GOT3 (cell line): ENCODE measurements at places on chromosomes 11 and 22.

DNA sequence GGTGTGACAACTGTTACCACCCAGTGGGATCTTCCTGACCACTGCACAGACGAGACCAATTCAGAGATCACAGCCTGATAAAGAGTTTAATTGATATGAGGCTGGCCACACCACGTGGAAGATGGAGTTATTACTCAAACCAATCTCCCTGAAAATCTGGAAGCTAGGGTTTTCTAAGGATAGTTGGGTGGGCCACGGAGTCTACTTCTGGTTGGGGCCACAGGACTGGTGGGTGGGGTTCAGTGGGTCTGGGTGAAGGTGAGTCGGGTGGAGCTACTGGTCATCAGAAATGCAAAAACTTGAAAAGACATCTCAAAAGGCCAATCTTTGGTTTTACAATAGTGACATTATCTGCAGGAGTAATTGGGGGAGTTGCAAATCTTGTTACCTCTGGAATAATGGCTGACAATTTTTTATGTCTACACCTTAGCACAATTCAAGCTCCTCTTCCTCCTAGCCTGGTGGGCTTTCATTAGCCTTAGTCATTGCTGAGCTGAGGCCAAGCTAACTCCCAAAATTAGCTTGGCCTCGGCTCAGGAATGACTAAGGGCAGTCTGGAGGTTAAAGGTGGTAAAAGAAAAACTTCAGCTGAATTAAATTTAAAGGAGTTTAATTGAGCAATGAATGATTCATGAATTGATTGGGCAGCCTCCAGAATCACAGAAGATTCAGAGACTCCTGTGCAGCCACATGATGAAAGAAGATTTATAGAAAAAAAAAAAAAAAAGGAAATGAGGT lies 13.1 kb downstream of the C11orf96 start:
- DNase-seq, result no peak

DNA sequence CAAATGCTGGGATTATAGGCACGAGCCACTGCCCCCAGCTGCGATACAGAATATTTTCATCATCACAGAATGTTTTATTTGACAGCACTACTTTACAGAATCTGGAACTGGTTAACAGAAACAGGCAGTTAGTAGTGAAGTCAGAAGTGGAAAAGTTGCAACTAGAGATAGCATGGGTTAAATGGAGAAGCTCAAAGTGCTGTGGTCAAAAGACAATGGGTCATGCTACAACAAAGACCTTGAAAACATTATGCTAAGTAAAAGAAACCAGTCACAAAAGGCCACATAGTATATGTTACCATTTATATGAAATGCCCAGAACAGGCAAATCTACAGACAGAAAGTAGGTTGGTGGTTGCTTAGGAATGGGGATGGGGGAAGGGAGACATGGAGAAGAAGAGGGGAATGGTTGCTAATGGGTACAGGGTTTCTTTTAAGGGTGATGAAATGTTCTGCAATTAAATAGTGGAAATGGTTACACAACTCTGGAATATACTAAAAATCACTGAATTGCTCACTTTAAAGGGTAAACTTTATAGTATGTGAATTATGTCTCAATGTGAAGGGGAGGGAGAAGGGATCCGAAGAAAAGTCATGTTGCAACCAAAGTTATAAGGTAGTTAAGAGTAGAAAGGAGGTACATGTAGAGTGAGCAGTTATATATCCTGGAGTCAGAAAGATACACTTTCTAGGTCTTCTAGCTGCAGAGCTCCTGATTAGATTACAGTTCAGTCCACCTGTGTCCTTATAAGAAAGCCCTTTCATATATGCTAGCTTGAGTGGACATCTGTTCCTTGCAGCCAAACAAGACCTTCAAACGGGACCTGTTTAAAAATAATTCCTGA lies 46.3 kb upstream of the RAPSN start:
- DNase-seq, result no peak

DNA sequence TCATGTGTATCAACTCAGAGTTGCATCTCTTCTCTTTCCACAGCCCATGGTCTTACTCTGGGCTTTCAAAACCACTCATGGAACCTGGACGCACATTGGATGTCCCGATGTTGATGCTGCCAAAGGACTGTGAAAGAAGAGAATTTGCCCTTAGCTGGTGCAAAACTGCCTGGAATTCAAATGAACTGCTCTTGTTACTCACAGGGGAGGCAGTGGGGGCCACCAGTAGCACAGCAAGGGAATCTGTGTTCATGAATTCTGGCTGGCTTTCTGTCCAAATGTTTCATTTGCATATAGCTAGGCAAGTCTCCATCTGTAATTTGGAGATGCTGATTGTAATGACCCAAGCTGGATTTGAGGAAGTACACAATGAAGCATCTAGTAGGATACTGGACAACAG lies 24.9 kb downstream of the LMO2 start:
- DNase-seq, result no peak

DNA sequence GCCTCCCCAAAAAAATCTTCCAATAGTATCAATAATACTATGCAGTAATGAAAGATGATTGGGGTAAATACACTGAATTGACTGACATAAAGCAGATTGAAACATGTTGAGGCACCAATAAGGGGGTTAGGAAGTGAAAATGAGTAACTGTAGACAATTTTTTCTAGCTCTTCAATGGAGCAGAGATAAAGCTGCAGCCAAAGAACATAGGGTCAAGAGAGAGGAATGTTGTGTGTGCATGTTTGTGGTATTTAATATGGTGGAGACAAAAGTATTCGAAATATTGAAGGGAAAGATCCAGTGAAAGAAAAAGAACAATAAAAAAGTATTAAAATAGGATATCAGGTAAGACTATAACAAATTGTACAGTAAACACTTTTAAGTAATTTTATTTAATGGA lies 450.0 kb upstream of the CCDC179 start:
- DNase-seq, result no peak

DNA sequence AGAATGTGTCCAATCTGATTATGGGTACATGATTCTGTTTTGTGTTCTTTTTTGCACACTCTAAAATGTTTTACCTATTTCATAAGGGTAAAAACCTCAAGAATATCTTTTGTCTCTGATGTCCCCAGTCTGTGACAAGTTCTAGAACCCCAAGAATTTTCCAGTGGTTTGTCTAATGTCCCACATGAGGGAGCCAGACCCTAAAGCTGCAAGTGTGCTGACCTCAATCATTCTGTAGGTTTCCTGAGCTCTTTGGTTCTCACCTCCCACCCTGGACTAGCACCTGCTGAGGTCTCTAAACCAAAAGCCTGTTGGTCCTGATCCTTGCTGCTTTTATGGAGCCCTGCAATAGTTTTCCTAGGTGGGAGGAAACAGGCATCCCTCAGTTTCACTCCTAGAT lies 149.8 kb upstream of the MPPED2 start:
- DNase-seq, result no peak

GRCh38 chr11:123384116-123384515 lies 46.0 kb upstream of the GRAMD1B start:
- no peak for DNase-seq

DNA sequence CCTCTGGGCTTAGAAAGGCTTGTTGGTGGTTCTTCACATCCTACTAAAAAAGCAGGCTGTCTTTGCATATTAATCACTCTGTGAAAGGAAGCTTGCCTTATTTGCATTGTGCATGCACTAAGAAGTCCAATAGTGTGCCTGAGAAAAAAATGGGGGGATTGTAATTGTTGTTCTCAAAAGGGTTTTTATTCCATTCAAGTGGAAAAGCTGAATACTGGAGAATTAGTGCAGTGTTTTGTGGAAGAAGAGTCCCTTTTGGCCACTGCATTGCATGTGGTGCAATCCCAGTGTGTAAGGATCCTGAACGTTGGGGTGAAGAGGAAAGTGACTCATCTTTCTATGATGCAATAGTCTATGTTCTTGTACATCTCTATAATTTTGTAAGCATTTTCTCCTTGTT lies 16.5 kb downstream of the NCAM1 start:
- DNase-seq, result no peak

- DNase-seq, result no peak
These were observed 5.7 kb upstream of the PLET1 start for GRCh38 chr11:112266410-112266778.

GRCh38 chr11:68741463-68741862 lies 9.9 kb downstream of the TESMIN start:
- DNase-seq, result no peak

- no peak for DNase-seq
These were observed 938 bp downstream of the SHISAL1 start for GRCh38 chr22:44311855-44312170.

DNA sequence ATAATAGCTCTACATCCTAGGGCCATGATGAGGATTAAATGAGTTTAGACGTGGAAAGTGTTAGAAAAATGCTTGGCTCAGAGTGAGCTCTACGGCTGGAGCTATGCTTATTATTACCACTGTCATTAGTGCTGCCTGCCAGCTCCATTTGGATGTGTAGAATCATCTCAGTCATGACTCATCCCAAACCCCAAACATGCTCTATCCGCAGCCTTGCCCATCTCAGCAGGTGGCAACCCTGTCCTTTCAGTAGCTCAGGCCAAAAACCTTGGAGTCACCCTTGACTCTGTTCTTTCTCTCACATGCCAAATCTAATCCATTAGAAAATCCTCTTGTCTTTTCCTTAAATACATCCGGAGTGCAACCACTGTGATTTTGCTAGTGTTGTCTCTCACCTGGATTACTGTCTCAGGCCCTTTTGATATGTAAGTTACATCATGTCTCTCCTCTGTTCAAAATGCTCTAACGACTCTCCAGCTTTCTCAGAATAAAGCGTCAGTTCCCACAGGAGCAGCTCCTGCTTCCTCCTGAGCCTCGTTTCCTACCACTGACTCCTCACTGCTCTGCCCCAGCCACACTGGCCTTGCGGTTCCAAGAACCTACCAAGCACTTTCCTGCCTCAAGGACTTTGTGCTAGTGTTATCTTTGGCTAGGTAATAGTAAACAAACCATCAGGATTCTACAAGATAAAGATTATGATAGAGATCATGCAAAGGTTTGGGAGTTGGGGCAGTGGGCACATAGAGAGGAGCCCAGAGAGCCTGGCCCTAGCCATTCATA lies 10.5 kb upstream of the CHRM1 start:
- no peak for DNase-seq

DNA sequence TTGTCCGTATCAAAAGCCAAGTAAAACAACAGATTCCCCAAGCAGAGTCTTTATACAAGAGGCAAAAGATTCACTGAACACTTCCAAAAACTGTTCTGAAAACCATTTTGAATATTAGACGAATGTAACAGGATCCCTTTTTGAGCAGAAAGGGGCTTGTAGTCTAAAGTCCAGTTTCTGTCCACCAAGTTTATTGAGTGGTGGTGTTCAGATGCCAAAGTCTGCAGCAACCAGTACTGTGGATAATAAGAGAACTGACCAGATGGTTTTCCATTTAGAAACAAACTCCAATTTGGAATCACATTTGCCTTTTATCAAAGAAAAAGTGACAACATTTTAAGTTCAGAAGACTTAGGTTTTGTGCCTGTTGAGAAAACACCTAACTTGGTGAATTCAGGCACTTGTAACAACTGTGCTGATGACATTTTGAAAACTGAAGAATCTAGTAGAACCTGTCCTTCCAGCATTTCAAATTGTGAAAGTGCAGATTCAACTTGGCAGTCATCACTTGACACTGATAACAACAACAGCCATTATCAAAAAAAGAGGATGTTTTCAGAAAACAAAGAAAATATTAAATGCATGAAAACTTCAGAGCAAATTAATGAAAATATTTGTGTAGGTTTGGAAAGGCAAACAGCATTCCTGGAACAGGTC lies 217.1 kb downstream of the CSNK2A3 start:
- DNase-seq, result no peak

DNA sequence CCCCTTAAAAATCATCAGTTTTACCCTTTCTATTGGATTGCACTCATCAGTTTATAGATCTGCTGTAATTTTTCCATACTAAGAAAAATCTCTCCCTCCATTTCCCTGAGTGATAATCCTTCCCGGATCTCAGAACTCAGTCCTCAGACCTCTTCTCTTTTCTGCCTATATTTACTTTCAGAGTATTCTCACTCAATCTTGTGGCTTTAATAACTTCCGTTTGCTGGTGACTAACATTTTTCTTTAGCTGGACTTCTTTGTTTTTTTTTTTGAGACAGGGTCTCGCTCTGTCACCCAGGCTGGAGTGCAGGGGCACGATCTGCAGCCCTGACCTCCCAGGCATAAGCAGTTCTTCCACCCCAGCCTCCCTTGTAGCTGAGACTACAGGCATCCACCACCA lies 10.4 kb downstream of the ATXN10 start:
- DNase-seq, result no peak

DNA sequence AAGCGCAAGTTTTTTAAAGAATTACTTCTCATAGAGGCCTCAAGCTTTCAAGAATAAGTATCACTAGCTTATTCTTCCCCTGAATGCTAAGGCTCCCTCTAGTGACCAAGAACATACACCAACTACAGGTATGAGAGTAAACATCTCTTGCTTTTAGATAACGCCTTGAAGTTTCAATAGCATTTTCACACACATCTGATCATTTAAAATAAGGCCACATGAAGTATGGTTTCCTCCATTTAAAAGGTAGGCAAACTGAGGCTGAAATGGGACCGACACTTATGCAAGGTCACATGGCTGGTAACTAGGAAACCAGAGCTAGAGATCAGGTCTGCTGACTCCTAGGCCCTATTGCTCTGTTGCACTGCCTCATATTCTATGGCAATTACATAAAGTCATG lies 66.5 kb downstream of the CCDC34 start:
- DNase-seq, result no peak

- no peak for DNase-seq
These were observed 635 bp downstream of the PRR5 start for GRCh38 chr22:44702479-44703198.

DNA sequence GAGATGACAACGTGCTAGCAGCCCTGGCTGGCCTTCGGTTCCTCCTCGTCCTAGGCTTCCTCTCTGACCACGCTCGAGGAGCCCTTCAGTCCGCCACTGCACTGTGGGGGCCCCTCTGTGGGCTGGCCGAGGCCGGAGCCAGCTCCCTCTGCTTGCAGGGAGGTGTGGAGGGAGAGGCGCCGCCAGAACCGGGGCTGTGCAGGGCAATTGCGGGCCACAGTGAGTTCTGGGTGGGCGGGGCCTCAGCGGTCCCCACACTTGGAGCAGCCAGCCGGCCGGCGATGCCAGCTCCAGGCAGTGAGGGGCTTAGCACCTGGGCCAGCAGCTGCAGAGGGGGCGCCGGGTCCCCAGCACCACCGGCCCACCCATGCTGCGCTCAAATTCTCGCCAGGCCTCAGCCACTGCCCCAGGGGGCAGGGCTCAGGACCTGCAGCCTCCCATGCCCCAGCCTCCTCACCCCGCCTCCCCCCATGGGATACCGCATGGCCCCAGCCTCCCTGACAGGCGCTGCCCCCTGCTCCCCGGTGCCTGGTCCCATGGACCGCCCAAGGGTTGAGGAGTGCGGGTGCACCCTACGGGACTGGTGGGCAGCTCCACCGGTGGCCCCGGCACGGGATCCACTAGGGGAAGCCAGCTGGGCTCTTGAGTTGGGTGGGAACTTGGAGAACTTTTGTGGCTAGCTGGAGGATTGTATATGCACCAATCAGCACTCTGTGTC lies 399.4 kb downstream of the LUZP2 start:
- DNase-seq, result no peak
